NCI-H460 (cell line): ENCODE measurements at places on chromosomes 2 and 18.
A peak's percentile ranks its signal among the peaks of the same experiment; 100 is the strongest.

- DNase-seq = no peak
These were observed 119.6 kb downstream of the ZFP36L2 start for GRCh38 chr2:43106559-43107527.

- no peak for DNase-seq
These were observed 1.1 kb downstream of the GREB1 start for GRCh38 chr2:11534746-11535484.

DNA sequence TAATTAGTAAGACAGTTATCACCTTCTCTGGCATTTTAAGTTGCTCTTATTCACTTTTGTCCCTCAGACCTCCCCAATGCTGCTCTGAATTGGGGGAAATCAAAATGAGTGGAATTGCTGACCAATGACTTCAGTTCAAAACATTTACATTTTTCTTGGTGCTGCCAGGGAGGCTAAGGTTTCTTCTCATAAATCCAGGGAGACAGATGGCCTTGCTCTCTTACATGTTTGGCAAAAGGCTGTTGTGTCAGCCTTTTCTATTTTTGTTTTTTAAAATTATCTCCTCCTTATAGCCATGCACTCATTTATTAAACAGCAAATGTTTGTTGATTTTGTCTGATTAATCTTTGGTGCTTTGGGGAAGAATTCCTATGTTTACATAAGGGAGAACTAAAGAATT is 82.0 kb downstream of the GALNT13 start:
- no peak for DNase-seq

GRCh38 chr18:77524909-77525308 is 275.3 kb downstream of the GALR1 start:
- DNase-seq = no peak

GRCh38 chr2:19131871-19132270 is 226.6 kb downstream of the OSR1 start:
- DNase-seq = no peak

- no peak for DNase-seq
These were observed 119.2 kb upstream of the TMEM18 start for GRCh38 chr2:796141-796985.

DNA sequence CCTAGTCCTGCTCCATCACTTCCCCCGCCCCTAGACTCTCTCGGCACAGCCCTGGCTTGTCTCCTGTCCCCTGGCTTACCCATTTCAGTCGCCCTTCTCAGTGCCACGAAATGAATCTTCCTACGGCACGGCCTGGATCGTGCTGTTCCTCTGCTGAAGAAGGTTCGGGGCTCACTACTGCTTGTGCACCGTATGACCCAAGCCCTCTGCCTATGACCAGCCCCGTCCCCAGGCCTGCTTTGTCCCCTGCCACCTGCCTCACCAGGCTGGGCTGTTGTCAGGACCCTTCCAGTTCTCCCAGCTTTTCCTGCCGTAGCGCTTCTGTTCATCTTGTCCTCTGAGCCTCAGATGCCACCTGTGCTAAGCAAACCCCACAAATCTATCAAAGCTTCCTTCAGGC is 13.9 kb downstream of the CHMP1B start:
- DNase-seq = no peak

DNA sequence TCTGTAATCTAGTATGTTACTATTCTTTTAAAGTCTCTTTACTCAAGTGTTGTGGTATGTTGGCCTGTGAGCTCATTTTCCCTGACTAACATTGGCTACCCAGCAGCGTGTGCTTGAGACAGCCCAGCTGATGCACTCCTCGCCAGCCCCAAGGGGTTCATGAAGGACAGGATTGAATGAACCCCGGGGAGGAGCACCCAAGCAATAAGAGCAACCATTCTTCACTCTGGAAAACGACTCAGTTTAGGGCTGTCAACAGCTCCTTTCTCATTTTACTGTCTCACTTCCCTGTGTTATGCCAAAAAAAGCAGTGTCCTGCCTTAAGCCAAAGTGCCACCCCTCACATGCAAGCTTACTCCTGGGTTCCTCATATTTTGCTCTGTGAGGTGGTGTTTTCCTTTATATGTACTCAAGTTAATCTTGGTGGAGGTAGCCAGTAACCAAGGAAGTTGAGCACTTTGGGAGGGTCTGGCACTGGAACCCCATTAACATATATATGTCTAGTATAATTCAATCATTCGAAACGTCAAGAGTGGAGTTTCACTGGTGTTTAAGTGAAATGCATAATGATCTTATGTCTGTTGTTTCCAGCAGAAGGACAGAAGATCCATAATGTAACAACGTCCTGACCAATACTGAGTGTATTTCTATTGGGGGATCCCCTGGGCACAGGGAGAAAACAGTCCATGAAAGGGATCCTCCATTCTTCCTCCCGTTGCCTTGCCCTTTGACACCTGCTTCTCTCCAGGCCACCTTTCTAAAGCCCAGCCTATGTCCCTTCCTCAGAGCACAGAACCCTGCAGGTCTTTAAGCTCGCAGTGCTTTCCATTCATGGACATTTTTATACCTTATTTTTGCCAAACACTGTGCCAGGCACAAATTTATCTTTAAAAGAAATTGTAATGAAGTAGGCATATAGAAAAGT is 43.2 kb downstream of the ATIC start:
- no peak for DNase-seq

GRCh38 chr18:21741562-21742314 is 1.1 kb downstream of the MIB1 start:
- no peak for DNase-seq

DNA sequence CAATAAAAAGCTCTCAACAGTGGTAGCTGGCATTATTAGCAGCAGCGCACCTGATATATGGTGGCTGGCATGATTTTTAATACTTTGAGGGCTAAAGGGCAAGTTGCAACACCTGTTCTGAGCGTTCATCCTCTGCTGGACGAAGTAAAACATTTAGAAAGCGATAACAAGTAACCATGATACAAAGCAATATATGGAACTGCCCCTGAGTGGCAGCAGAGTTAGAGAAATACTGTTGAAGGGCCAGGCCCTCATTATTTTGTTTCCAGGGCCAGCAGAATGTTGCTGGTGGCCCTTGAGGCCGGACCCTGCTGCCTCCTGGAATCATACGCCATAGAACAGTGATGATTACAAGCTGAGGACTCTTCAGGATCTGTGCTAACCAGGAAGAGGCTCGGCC is 47.8 kb downstream of the ARHGEF4 start:
- DNase-seq = no peak

DNA sequence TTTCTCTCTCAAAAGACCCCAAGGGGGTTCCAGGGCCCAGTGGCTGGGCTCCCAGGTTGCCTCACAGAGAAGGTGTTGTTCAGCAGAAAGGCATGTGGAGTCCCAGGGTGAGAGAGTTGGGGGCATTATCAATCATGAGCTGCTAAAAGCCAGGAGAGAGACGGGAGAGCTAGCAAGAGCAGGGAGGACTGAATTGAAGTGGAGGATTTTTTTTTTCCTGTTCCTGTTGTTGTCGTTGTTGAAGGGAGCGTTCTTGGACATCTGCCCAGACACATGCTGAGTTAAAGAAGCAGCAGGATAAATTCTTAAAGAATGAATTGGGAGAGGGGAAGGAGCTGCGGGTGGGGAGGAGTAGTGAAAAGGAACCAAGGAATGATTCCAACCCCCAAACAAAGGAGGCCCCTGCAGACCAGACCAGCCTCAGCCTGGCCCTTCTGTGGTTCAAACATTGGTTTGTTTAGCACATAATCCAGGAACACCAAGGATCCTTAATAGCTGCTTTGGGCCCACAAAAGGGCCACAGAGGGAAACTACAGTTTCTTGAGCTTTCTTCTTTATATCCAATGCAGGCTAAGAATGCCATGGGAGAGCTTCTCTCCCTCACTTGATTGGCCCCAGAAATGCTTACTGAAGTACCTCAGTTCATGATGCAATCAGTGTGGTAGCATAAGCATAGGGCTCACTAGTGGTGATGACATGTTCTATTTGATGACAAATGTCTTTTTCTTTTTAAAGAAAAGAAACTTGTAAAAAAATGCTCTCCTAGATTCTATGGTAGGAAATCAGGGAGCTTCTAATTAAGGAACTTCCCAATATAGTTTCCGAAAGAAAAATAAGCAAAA is 146.0 kb downstream of the SETBP1 start:
- peak; percentile 1 for DNase-seq

- DNase-seq = no peak
These were observed 308.7 kb downstream of the LPIN1 start for GRCh38 chr2:12054956-12055618.

DNA sequence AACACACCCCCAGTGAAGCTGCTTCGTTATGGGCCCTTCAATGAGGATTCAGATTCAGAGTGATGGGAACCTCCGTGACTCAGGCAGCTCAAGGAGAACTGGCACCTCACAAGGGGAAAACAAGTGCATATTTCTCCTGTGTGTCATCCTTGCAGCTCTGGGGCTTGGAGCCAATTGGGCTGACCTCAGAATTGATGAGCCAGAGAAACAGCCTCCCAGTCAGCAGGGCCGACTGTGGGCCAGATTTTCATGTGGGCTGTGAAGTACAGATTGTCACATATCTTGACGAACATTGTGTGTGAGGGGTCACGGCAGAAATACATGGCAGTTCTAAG is 189.6 kb upstream of the SP5 start:
- DNase-seq = peak; percentile 50

DNA sequence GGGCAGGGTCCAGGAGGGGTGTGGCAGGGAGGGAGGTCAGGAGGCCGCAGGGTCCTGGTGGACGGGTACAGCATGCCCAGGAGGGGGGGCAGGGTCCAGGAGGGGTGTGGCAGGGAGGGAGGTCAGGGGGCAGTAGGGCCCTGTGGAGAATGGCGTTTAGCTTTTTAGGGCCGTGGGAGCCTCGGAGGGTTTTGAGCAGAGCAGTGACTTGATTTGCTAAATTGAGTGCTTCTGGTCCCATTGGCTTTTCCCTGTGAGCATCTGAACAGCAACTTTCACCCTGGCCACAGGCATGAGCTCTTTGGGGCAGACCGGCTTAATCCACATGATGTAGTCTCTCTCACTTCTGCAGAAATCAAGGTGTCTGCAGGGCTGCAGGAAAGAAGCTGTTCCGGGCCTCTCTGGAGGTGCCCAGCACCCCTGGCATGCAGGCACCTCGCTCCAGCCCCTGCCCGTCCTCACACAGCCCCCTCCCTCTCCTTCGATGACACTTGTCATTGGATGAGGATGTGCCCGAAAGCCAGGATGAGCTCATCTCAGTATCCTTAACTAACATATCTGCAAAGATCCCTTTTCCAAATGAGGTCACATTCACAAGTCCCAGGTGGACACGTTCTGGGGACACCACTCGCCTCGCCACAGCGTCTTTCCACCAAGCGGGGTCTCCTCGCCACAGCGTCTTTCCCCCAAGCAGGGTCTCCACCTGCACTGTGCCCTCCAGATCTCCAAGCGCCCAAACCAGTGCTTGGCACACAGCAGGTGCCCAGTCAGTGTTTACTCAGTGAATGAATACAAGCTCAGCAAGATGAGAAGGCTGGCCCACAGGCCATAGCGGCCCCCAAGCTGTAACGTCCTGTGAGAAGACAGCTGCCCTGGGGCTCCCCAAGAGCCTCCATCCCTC is 94.0 kb downstream of the NDUFA10 start:
- DNase-seq = no peak

DNA sequence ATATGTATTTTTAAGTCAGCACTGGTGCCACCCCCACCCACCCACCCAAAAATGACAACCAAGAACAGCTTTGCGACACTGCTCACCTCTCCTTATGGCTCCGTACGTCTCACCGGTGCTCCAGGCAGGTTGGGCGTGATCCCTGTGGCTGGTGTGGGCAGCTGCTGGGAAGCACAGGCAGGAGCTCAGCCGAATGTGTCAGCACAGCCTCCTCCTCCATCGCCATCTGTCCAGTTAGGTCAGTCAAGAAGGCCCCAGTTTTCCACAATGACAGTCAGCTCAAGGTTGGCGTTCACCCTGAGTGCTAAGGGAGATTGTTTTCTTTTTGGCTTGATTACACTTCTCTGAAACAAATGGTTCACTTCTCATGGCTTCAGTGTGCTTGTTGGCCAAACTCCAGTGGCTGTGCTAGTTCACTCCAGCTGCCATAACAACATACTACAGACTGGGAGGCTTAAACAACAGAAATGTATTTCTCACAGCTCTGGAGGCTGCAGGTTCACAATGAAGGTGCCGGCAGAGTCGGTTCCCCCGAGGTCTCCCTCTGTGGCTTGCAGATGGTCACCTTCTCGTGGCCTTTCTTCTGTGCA is 30.2 kb downstream of the AMER3 start:
- no peak for DNase-seq

DNA sequence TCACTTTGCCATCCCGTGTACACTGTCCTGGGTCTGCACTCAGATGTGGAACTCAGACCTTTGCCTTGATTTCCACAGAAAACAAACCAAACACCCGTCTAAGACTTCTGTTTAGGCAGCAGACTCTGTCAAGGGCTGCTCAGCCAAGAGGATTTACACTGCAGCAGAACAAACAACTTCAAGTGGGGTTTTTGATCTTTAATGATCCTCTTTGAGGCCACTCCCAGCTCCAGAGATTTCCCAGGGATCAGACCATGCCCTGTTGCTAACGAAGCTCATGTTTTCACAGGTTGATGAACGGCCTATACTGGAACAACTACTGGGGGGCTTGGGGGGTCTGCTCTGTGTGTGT is 52.5 kb upstream of the LGALSL start:
- no peak for DNase-seq

GRCh38 chr2:219155054-219155644 is 5.5 kb downstream of the NHEJ1 start:
- peak; percentile 84 for DNase-seq

DNA sequence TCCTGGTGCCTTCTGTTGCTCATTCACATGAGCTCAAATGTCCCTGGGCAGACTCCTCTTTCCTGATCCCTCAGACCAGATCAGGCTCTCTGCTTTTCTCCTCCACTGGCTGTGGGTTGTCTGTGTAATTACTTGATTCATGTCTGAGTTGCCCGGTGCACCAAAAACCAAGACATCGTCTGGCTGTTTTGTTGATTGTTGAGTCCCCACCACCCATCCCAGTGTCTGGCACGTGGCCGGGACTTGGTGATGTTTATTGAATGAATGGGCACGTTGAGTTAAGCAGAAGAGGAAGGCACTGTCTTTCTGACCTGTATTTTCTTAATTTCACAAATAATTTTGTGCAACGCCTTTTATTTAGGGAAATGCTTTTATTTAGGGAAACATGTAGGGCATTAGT is 499.1 kb upstream of the HS6ST1 start:
- no peak for DNase-seq
